Stimulated activated CD4-positive, alpha-beta T cell treated with anti-CD3 and anti-CD28 coated beads, Interleukin-15, amount 100 ng/mL, for 1 hour (primary cell): ENCODE measurements at places on chromosomes 4 and X.

GRCh38 chrX:41522081-41522480 is 74.9 kb downstream of the NYX start:
- no peak for DNase-seq

DNA sequence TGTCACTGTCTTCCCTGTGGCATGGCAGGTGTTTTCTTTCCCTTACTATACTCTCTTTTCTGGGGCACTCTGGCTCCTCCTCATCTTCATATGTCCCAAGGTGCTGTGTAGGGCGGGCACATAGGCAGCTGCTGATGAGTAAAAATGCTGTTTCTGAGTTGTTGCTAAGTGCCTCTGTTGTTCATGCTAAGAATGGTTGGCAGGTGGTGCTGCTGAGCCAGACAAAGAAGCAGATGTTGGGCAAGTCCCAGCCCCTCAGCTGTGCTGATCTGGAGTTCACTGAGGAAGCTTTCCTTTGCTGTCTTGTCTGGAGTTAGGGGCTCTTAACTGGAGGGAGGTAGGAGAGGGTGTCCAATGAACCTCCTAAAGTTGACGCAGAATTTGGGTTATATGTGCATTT is 40.6 kb downstream of the HADH start:
- peak; percentile 45 for DNase-seq

DNA sequence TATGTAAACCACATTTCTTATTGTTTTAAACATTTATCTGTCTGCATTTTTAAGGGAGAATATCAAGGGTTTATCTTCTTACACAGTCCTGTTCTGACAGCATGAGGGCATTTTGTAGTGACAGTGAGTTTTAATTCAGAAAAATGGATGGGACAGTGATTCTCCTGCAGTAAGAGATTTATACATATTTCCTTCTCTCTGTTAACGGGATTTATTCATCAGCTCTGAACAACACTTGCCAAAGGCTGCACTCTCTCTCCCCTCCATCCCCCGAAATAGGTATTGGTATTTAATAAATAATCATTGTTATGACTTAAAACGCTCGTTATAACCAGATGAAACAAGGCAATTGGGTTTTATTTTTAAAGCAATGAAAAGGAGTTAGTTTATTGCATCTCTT is 410.9 kb downstream of the STIM2 start:
- DNase-seq = no peak

- no peak for DNase-seq
Observed at GRCh38 chr4:89305712-89306437, 1.7 kb downstream of the GPRIN3 start.

DNA sequence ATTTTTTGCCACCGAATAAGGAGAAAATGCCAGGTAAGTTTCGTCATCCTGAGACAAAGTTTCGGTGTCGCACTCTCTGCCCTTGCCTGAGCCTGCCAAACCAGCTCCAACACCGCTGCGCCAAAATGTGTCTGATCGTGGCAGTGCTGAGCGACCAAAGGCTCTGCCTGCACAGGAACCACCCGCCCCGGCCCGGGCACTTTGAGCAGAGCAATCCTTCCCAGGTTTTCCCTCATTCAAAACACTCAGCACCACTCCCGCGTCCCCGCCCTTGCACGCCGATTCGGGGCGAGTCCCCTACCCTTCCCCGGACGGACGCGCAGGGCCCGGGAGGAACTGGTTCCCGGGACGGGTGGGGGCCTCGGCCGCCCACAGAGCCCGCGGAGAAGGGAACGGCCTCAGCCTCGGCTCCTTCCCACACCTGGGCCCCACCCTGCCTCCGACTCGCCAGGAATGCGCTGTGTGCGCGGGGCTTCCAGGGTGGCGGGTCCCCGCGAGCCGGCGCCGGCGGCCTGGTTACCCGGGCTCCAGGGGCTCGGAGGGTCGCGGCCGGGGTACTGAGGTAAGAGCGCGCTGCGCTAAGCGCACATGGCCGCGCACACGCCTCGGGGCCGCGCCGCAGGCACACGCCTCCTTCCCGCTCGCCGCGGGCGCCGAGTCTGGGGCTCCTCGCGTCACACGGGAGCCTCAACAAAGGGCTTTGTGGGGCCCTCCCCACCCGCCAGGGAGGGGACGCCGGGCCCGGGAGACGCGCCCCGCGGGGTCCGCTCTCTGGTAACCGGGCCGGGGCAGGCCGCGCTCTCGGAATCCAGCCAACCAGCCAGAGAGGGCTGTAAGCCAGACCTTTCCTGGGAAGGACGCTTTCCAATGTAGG is at the start of gene C4orf36:
Gene C4orf36 (minus strand): TSS at position 661 of the 874 bp plus-strand sequence. CDS start 902 bp downstream, outside the sequence.
- DNase-seq = no peak

- no peak for DNase-seq
Observed at GRCh38 chrX:111608724-111609123, 72.2 kb upstream of the ALG13 start.

DNA sequence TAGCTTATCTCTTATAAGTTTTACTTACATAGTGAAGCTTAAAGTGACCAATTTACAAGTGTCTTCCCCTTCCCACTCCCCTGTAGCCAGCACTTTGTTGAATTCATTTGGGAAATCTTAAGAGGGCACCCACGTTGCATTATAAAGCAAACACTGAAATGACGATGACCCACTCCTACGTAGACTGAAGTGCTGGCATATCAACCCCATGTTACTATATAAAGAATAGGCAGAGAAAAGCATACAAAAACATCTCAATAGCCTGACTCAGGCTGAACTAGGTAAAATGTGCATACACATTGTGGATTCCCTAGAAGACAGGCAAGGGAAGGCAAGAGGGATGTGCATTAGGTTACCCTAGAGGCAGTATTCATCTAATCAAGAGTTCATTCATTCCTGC is 313.4 kb downstream of the TENM3 start:
- no peak for DNase-seq

DNA sequence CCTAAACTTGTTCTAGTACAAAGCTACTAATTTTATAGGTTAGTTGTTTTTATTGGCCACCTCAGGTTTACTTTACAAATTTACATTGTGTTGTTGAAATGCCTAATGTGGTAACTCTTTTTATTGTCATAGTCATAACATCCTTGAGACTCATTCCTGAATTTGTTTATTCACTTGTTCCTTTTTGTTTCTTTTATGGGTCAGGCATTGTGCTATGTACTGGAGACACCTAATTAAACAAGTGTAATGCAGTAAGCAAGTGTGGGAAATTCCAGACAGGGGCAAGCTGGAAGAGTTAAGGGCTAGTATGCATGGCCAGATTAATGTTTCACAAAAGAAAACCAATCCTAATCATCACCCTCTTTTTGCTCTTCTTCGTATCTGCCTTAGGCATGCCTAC is 30.5 kb upstream of the TTC29 start:
- DNase-seq = no peak

DNA sequence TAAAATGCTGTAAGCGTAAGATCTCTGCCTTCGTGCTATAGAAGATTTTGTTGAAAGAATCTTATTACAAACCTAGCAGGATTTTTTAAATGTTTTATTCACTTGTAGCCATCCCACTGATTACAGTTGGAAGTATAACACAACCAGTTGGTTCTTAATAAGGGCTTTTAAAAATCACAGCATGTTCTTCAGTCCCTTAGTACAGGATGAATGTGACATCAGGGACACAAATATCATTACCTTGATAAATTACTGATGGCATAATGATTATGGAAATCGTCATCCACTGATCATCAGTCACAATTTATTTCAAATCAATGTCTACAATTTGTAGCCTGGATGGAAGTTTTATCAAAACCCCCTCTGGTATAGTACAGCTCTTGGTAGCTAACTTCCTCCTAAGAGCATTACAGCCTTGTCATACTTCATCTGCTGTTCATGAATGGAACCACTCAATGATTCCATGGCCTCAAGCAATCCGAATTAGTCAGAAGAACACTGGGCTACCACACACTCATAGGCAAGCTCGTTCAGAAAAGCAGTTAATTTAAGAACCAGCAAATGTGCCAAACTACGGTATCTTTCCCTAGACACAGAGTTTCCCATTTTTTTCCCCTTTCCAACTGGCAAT is 389.2 kb upstream of the TENM3 start:
- DNase-seq = no peak

DNA sequence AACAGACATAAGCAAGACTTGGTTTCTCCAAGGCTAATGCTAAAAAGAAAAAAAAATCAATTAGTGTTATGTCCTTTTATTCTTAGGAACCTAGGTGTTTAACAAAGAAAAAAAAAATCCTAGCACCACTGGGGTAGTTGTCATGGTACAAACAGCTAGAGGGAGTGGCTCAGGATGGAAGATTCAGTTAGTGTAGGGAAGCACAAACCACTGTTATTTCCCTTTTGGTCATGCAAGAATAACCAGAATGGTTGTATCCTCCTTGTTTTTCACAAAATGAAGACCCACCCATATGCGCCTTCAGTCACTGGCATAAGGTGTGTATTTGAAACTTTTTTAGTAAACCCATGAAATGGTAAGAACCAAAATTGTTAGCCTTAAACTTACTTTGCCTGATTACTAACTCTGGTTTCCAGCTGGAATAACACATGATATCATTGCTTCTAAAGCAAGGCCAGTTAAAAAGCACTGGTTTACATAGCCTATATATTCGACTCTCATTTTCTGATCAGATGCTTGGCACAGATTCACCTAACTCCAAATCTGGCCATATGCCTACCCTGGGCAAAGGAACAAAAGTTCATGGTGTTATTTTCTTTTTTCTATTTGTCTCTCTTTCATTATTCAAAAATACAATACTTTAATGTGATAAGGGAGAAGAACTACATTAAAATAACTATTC is 132.6 kb downstream of the SCFD2 start:
- DNase-seq = no peak

- DNase-seq = no peak
Observed at GRCh38 chr4:75769036-75769435, 44.7 kb downstream of the USO1 start.

GRCh38 chr4:89203902-89204301 is 92.6 kb downstream of the TIGD2 start:
- no peak for DNase-seq

GRCh38 chr4:8581094-8581861 is 1.1 kb downstream of the GPR78 start:
- DNase-seq = no peak

DNA sequence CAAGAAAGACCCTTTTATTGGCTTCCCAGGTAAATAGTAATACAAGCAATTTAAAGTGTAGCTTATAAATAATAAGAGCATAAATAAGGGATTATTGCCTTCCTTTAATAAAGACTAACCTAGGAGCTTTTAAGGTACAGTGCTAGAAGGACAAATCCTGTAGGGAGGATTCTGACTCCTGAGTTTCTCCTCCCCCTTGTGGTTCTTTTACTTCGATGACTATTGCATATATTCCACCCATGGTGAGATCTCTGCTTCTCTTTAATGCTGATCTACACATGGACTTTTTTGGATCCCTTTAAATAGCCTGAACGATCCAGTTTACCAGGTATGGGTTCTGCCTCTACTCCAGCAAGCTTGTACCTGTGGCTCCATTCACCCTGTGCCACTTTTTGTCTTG is 2.5 kb downstream of the GALNT7 start:
- DNase-seq = no peak

DNA sequence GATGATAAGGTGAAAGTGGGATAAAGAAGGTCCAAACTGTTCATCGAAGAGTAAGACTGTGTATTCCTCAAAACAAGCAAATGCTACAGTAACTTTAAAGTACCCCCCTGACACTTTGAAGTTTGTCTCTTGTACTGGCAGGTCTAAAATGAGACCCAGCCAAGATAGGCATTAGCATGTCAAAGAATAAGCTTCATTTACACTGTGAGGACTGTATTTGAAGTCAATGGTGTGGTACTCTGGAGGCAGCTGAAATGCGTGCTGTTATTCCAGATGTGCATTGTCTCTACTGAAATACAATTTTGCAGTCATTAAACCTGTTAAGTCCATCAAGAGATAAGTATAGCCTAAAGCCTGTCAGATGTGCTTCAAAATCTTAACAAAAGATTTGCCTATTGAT is 288.9 kb upstream of the TECRL start:
- DNase-seq = no peak

DNA sequence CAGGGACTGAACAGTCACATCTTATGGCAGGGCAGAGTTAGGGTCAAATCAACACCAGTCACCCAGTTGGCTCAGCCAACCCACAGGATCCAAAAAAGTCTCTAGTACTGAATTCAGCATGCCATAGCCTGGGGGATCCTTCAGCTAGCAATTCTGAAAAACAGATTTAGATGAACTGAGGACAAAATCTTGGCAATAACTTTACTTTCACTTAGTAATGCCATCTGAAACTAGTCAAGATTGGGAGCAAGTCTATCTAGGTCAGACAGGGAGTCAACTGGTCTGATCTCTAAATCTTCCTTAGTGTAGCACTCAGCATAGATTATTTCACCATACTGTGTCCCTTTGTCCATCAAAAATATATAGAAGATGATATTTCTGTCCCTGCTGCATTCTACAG is 76.0 kb downstream of the HHIP start:
- DNase-seq = no peak

GRCh38 chr4:42658261-42658660 is 1.4 kb upstream of the ATP8A1 start:
- no peak for DNase-seq

GRCh38 chrX:58051346-58051745 is 141.1 kb upstream of the ZXDA start:
- DNase-seq = no peak

- no peak for DNase-seq
Observed at GRCh38 chrX:13498238-13498637, 71.2 kb upstream of the EGFL6 start.

DNA sequence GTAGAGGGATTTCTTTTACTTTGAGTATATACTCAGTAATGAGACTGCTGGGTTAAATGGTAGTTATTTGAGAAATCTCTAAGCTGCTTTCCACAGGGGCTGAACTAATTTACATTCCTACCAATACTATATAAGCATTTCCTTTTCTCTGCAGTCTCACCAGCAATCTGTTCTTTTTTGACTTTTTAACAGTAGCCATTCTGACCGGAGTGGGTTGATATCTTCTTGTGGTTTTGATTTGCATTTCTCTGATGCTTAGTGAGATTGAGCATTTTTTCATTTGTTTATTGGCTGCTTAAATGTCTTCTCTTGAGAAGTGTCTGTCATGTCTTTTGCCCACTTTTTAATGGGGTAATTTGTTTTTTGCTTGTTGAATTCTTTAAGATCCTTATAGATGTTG is 43.3 kb downstream of the SPCS3 start:
- DNase-seq = no peak

GRCh38 chrX:2875798-2876399 is 47.2 kb downstream of the GYG2 start:
- DNase-seq = no peak

GRCh38 chrX:40104985-40105834 is 7.5 kb upstream of the BCOR start:
- no peak for DNase-seq
